ENCODE measurements at places on chromosomes 5 and 9.
A peak's percentile ranks its signal among the peaks of the same experiment; 100 is the strongest.

GRCh38 chr9:134125413-134126095 lies 10.3 kb upstream of the WDR5 start:
- no peak for DNase-seq

DNA sequence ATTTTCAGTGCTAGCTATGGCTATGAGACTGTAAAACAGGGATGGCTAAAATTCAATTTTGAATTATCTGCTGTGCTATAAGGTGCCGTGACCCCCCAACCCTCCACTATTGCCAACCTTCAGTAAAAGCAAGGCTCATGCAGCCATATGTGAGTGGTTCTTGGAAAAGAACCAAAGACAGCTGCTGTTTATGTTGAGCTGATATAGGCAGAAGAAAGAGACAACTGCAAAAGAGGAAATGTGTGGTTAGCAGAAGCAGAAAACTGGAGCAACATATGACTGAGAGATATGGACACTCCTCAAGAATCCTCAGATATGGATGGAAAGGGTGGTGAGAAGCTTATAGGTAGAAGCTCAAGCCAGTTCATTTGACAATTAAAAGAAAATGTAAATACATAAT lies 200.3 kb downstream of the TLE1 start:
- no peak for DNase-seq

- peak; percentile 46 for DNase-seq
Observed at GRCh38 chr5:173963182-173963838, 25.7 kb upstream of the C5orf47 start.

DNA sequence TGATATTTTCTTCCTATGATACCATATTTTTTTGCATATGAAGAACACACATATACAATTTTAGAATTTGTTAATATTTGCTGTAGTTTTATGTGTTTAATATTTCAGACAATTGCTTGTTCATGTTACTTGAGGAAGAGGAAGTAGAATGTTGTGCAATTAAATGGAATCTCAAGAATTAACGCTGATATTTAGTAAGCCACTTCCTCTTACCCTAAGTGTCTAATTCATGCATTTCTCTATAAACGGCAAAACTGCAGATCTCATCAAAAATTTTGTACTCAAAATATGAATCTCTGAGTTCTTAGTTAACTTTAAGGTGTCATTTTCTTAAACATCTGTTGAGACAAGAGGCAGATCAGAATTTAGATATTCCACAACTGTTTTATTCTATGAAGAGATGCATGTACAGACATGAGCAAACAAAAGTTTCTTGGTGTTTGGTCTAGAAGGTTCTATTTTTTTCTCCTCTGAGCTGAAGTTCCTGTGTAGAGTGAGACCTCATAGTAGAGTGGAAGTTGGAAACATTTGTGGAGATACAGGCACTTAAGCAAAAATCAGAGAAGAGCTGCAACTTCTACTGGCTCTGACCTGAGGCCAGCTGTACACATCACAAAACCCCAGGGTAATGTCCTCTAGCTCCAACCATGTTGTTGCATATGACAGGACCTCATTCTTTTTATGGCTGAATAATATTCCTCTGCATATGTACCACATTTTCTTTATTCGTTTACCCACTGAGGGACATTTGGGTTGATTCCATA lies 16.6 kb upstream of the TGFBI start:
- no peak for DNase-seq

- DNase-seq, result peak; percentile 48
Observed at GRCh38 chr5:170393235-170393634, 4.1 kb upstream of the KCNMB1 start.

GRCh38 chr5:154243736-154244135 lies 53.2 kb downstream of the GALNT10 start:
- DNase-seq, result no peak

GRCh38 chr5:120080781-120081180 lies 383.3 kb upstream of the PRR16 start:
- DNase-seq, result no peak

DNA sequence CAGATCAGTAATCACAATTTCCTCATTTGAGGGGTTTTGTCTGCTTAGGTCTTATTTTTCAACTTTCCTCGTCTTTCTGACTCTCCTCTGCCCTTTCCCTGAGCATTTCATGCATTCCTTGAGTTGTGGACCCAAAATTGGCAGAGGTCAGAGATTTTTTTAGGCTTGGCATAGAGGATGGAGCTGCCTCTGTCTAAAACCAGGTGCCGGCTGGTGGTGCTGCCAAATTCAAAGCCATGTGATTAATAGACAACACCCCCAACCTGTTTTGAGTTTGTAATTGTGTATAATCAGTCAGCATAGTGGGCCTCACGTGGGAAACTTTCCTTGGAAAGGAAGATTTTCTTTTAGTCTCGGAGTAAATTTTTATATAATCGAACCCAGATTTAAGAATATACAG lies 39.6 kb downstream of the TJP2 start:
- no peak for DNase-seq

DNA sequence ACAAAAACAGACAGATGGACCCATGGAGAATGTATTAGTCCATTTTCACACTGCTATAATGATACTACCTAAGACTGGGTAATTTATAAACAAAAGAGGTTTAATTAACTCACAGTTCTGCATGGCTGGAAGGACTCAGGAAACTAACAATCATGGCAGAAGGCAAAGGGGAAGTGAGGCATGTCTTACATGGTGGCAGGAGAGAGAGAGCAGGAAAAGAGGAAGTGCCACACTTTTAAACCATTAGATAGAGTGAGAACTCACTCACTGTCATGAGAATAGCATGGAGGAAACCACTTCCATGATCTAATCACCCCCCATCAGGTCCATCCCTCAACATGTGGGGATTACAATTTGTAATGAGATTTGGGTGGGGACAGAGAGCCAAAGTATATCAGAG lies 808.9 kb downstream of the CDH12 start:
- no peak for DNase-seq

DNA sequence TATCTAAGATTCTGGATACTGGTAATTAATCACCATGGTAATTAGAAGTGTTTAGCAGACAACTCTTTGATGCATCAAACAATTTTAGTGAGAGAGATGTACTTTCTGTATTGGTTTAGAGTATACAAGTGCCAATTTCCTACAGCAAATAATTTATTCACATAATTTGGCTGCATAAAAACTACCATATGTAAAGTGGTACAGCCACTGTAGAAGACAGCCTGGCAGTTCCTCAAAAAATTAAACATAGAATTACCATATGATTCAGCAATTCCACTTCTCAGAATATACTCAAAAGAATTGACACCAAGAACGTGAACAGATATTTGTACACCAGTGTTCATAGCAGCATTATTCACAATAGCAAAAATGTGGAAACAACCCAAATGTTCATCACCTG lies 36.2 kb downstream of the PHAX start:
- no peak for DNase-seq

DNA sequence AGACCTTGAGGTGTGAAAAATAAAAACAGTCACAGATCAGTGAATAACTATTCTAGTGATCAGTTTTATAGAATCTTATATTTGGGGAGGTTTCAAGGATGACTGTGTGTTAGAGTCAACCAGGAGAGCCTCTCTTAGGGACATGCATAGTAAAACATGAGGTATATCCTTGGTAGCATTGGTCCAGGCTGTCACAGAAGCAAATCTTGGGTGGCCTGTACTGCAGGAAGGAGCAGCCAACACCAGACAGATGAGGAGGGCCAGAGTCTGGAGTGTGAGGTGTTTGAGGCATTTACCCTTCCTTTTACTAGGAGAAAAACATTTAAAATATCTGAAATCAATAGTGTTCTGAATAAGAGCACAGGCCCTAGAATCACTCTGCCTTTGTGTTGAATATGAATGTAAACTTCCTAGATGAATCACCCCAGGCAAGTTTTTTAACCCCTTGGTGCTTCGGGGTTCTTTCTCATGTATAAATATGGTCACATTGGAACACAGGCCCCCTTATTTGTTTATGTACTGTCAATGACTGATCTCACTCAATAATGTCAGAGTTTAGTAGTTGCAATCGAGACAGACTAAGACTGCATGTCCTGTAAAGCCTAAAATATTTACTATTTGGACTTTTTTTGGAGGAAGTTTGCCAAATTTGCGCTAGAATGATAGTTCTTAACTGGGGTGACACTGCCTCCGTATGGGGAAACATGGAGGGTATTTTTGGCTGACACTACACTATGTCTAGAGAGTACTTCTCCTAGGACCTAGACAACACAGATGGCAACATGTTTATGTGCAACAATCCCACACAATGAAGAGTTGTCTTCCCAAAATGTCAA lies 416.5 kb upstream of the POU5F2 start:
- no peak for DNase-seq

- DNase-seq, result no peak
Observed at GRCh38 chr5:14395411-14395810, 186.2 kb upstream of the OTULINL start.

DNA sequence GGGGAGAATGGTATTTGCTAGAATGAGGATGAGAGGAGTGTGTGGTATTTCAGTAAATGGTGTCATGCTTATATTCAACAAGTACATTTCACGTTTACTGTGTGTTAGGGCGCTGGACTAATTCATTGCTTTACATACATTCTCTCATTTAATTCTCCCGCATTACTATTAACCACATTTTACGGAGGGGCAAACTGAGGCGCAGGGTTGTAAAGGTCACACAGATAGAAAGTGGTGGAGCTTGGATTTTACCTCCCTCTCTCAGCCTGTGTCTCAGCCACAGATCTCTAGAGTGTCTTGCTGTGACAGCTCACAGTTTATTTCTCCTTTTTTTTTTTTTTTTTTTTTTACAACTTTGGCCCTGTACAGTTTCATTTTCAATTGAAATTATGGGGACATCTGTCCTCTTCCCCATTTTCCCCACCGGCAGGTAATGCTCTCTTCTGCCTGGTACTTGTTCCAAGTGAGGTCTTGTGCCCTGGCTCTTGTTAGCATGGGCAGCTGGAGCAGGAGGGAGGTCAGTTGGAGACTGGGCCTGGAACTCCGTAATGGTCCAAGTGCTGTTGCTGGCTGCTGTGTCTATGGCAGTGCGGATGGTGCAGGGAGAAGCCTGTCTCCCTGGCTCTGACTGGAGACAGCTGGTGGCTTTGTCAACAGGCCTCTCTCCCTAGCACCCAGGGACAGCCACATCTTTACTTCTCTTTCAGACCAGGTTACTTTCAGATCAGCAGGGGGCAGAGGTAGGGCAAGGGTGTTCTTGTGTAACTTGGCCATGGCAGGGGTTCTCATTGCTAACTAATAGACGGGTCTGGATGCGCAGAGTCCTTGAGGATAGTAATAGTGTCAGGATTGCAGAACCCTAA lies 20.5 kb upstream of the NDST1 start:
- DNase-seq, result no peak

DNA sequence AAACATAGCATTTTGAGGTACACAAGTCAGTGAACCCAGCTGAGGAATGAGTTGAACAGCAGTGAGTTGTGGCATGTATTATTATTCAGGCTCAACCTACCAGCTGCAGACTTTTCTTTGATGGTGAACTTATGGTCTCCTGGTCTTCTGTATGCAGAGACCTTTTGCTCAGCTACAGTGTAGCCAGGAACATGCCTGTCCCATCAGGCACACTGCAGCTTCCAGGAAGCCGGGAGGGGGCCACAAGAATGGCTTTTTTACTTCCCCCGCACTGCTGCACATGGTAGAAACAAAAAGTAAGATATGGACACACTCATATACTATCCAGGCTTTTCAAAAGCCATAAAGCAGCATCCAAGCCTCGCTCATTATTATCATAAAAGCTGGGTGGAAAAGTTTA lies 65.3 kb upstream of the PLPP1 start:
- no peak for DNase-seq
